Myocyte (in vitro differentiated cells): ENCODE measurements at places on chromosomes 6 and 20. TPM values are rescaled to one million over a fixed set of nuclear protein-coding genes. Genes with fewer than 3 reads are reported as not detected.

The CHRNA4 gene
- total RNA-seq, result not detected in 2 replicates

The MEP1A gene
- total RNA-seq, result not detected in 2 replicates

The BNIP5 gene
- not detected in 2 replicates for total RNA-seq

The DLL1 gene
- 38.7 and 71.8 TPM in 2 replicates for total RNA-seq

The LY6G6F gene
- total RNA-seq, result not detected in 2 replicates

The ULBP2 gene
- 5.8 and 6.6 TPM in 2 replicates for total RNA-seq

The TTI1 gene
- 20.0 and 21.8 TPM in 2 replicates for total RNA-seq

The CRISP3 gene
- total RNA-seq, result not detected in 2 replicates

The HAO1 gene
- total RNA-seq, result not detected in 2 replicates

The SLC24A3 gene
- total RNA-seq, result 0.03 and 0.16 TPM in 2 replicates
